ENCODE measurements at places on chromosomes 2 and 18.

DNA sequence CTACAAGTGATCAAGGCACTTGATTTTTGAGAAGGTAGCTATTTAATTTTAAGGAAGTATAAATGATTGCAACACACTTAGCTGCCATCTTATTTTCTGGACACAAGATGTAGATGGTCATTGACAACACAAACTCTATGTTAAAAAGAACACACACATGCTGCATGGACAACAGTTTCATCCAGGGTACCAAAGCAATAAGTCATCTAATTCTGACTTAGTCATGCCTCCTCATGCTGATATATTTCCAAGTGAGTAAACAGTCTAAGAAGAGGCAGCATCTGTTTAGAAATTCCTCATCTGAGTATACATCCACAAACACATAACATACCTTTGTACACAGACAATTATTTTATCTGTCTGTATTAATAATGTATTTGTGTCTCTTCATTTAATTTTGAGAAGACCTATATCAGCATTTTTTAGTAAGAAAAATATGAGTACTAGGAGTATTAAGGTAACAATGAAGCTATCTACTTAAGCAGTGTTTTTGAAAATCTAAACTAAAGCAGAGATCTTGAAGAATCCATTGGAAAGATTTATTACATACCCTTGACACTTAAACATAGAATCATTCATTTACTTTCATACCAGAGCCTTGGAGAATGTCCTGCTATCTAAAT is 84.9 kb downstream of the SCN1A start:
- no peak for DNase-seq

DNA sequence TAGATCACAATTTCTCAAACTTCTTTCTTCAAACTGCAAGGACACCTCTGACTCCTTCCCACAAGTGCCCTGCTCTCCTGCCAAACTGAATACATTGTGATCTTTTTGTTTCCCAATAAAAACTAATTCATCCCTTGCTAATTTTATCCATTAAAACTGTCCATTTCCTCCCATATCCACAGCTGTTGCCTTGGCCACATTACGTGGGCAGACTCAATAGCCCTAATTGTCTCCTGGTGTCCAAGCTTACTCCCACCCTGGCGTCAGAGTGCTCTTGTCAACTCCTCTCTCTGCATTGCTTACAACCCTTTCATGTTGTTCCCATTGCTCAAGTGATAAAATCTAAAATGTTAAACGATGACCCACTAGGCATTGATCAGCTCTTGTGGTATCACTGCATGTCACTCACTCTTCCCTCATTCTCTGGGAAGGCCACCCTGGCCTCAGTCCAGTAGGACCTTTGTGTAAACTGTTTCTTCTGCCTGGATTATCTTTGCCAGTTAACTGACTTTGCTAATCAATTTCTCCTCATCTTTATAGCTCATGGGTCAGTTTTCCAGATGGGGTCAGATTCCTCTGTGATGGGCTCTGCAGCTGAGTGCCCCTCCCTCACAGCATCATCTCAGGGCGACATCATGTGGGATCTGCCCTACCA is 525.0 kb downstream of the SLC4A3 start:
- DNase-seq = no peak

DNA sequence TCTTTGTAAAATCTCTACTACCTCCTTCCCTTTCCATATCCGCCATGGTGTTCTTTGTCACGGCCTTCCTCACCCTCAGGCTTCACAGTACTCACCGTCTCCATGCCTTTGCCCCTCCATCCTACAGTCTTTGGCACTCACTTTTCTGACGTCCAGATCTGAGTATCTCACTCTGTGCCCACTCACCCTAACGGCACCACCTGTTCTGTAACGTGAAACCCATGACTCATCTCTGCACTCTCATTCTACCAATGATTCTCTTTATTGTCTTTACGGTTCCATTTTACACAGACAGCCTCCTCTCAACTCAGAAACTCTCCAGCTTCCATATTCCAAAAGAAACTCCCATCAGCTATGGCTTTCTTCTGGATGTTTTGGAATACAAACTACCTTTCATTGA is 56.7 kb downstream of the NETO1 start:
- DNase-seq = no peak

GRCh38 chr18:24118750-24119577 is 19.9 kb upstream of the CABYR start:
- peak; percentile 60 for DNase-seq

DNA sequence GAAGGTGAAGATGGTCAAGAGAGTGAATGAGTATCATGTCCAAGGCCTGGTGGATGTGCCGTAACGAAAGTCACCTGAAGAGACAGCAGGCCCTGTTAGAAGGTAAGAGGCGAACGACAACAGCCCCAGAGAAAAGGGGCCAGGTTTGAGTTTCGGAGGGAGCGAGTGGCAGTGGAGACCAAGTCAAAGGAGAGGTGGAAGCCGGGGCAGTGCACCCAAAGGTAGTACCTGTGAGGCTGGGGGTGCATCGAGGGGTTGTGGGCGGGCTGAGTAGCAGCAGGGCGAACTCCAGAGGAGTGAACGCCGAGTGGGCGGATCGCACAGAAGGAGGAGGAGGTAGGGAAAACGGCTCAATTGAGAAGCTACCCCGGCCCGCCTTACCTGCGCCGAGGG is 358 bp downstream of the USP37 start:
- no peak for DNase-seq

- DNase-seq = no peak
Measured at GRCh38 chr2:95240556-95240955, 33.2 kb downstream of the ZNF892 start.

GRCh38 chr2:25365241-25365640 is 23.5 kb upstream of the DNMT3A start:
- no peak for DNase-seq

DNA sequence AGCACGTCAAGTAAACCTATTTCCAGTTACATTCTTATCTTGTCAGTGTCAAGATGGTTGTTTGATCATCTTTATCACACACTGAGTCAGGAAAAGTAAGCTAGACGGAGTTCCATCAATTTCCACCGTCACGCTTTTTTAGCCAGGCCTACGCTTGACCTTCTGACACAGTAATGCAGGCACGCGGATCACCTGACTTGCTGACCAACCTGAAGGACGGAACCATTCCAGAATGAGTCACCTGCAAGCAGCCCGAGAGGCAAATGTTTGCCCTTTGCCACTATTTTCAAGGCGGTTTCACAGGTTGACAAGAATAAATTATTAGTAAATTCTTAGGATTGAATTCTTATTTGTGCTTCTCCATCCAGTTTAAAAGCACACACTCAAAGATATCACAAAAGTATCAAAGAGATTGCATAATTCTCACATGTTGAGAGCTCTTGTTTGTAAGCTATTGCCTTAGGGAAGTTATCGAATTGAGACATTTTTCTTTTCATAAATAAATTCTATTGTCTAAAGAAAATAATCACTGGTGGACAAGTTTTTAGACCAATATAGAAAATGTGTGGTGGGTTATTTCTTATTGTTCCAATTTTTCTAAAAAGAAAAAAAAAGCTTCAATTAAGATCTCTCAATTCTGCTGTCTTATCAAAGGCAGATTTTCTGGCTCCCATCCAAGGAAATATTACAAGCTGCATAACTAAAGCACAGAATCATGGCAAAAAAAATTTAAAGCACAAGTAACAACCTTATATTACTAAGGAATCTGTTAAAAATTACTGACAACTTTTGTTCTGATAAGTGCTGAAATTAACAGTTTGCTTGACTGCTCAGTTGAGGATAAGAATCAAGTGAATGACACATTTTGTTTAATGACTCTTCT is 31.9 kb downstream of the UXS1 start:
- DNase-seq = no peak

- no peak for DNase-seq
Measured at GRCh38 chr2:234363647-234364294, 133.1 kb downstream of the ARL4C start.

- DNase-seq = no peak
Measured at GRCh38 chr2:108189316-108189715, 50.5 kb upstream of the SULT1C3 start.

- DNase-seq = no peak
Measured at GRCh38 chr2:38446418-38446817, 69.3 kb upstream of the ATL2 start.

DNA sequence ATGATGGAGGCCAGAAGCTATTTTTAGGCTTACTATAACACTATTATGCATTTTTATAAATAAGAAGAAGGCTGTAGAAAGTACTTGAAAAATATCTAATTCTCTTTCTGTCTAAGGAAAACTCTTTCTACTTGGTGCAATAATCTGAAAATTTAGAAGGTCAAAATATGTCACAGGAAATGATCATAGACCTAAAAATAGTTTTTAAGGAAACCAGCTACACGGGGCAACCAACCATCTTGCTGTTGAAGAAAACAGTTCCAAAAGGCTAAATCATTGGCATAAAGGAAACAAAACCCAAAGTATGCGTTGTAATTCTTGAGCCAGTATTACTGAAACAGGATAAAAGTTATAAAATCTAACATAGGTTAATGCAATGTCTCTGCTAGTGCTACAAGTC is 40.2 kb downstream of the SOCS6 start:
- DNase-seq = no peak

DNA sequence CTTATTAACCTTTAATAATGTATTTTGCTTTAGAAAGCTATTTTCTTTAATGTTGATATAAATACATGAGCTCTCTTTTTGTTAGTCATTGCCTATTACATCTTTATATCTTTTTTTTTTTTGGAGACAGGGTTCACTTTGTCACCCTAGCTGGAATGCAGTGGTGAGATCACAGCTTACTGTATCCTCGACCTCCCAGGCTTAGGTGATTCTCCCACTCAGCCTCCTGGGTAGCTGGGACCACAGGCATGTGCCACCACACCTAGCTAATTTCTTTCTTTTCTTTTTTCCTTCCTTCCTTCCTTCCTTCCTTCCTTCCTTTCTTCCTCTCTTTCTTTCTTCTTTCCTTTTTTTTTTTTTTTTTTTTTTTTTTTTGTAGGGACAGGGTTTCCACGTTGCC is 15.4 kb downstream of the NAB1 start:
- DNase-seq = no peak

GRCh38 chr2:231470246-231470900 is 6.1 kb upstream of the NCL start:
- no peak for DNase-seq

DNA sequence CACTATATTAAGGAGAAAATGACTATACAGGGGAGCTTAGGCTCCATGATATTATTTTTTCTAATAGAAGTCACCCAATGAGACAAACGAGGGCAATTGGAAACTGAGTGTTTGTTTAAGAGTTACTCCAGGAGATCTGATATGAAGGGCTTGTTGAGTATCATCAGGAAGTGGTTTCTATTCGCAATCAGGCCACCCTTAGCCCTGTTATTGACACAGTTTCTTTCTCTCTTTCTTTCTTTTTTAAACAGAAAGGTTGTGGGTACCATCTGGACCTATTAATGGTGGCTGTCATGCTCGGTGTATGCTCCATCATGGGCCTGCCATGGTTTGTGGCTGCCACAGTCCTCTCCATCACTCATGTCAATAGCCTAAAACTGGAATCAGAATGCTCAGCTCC is 117.3 kb downstream of the DPP4 start:
- no peak for DNase-seq

DNA sequence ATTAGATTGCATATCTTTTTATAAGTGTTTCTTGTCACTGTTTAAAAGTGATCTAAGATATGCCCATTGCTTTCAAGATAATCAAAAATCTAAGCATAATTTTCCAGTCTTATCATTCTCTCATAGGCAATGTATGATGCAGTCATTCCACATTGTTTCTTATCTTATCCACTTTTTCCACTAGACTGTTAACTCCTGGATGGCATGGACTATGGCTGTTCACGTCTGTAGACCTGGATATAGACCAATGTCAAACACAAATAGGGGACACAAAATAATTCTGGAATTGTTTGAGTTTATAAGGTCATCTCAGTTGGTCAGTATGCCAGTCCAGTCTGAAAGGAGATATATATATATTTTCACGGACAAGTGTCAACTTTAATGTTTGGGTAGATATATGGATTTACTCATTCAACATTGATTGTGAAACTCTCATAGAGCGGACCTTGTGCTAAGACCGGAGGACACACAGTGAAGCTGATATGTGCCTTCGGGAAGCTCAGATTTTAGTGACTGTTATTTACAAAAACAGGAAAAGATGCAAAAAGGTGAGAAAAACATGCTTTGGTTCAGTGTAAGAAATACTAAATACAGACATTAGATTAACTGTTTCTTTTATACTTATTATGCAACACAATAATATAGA is 689.4 kb upstream of the SLC8A1 start:
- DNase-seq = no peak

GRCh38 chr2:16656784-16657391 is 8.7 kb downstream of the CYRIA start:
- DNase-seq = no peak

GRCh38 chr2:178427458-178427857 is 23.5 kb downstream of the PRKRA start:
- no peak for DNase-seq

- no peak for DNase-seq
Measured at GRCh38 chr2:40101131-40101575, 322.1 kb upstream of the THUMPD2 start.

DNA sequence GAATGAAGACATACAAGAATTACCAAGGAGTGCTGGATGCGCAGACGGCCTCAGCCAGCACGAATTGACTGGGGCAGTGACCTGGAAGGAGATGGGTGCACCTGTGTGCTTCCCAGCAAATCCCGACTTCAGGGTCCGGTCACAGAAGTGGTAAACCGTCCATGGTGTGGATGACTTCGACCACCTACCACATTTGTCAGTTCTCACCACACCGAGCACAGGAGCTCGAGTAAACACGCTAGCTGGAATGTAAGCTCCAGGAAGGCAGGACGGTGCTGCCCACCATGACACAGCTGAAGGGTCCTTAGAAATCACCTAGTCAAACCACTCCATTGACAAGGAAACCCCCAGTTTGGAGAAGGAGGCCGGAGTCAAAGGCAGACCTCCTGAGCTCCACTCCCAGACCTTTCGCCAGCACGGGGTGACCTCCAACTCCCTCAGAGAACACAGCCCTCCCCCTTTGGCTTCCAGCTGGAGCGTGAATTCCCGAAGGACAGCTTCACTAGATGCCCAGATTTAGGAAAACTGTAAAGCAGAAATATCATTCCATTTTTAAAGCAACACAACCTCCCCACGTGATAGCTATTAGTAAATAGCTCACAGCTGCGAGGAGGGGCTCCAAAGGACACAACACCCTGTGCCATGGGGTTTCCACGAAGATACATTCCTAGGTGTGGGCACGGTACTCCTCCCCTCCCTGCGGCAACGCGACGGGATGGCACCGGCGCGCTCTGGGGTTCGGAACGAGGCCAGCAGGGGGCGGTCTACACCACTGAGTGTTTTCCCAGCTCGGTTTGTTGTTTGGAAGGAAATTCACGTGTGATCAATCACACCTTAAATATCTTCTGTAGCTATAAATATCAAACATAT is 34.1 kb upstream of the GNAL start:
- peak; percentile 28 for DNase-seq
